Activated CD8-positive, alpha-beta memory T cell treated with anti-CD3 and anti-CD28 coated beads, Interleukin-2, amount 50 U/mL, for 48 hours (primary cell): ENCODE measurements at places on chromosomes 7 and 10.

GRCh38 chr7:156612930-156613329 is 27.6 kb upstream of the RNF32 start:
- peak; percentile 85 for DNase-seq

- no peak for DNase-seq
Measured at GRCh38 chr10:116732573-116732972, 9.8 kb downstream of the HSPA12A start.

DNA sequence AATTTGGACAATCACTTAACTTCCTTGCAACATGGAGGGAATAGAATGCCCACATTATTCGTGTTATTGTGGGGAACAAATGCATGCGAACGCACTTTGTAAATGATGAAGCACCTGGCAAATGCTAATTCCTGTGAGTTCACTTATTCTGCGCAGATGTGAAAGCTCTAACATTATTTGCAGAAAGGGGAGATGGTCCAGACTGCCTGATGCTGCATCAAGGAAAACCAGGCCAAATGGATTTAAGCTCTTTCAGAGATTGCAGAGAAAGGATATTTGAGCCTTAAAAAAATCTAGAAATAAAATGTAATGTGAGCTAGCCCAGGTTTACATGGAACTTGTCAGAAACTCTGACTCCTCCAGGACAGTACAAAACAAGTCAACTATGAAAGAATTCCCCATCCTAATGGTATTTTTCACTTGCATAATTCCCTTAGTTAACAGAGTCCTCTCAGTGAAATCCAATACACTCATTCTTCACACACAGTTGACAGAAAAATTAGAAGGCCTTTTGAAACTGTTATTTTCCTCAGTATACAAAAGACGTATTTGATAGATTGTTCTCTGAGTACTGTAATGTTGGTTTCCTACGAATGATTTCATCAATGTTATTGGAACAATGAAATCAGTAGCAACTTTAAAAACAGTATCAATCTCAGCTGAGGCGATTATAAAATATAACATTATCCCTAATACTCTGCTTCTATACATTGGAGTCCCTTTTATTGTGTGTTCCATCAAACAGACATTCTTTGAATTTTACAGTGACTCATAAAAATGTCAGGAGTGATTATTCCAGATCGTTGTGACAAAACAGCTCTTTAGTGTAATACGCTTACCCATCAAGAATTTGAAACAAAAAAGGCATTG is 136.3 kb upstream of the ANK3 start:
- no peak for DNase-seq

DNA sequence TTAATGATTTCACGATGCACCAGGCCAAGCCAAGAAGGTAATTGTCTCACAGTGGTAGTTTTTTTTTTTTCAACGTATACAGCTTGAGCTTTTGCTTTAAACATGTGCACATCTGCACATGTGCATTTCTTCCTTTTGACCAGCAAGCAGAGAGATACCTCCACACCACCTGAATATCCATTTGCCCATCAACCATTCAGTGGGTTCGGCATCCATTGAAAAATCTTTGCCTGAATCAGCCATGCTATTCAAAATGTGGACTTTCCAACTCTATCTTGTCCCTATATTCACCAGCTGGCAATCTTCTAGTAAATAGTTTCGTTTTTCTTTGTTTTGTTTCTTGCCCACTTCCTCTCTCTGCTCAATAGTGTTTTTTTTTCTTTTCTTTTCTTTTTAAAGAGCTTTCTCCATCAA is 7.7 kb upstream of the TRA2A start:
- no peak for DNase-seq

- DNase-seq = no peak
Measured at GRCh38 chr10:6301488-6302075, 98.8 kb downstream of the PFKFB3 start.

GRCh38 chr10:50379616-50380015 is 128.3 kb upstream of the ASAH2 start:
- no peak for DNase-seq

- no peak for DNase-seq
Measured at GRCh38 chr10:84607044-84607443, 278.7 kb downstream of the CCSER2 start.

DNA sequence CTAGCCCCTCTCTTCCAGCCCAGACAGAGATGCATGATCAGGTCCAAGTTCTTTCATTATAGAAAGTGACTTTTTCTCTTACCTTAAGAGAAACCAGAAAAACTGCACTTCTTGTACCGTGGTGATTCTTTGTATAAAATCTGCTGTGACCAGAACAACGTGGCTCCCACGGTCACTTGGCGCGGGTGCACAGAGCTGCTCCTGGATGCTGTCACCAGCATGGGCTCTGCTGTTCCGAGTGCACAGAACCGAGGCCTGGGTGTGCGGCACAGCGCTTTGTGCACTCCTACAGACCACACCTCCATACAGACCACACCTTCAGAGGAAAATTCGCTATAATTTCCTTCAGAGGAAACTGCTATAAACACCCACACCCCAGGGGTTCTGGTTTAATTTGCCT is 26.0 kb downstream of the VIPR2 start:
- DNase-seq = no peak
